ENCODE measurements at places on chromosomes 6 and 20.

DNA sequence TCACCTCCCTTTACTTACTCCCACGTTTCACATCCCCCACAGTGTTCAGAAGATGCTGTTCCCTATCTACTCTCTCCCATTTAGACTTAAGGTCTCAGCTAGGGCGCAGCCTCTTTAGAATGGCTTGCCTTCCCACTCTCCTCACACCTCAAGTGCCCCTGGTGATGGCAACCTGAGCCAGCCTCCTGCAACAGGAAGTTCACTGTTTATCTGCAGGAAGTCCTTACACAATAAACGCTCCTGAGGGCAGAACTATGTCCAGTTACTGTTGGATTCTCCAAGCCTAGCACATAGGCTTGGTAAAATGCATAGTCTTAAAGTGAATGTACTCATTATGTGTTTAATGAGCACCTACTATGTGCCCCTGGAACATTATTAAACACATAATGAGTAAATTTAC, 21.9 kb upstream of the RAB22A start:
- no peak for DNase-seq

DNA sequence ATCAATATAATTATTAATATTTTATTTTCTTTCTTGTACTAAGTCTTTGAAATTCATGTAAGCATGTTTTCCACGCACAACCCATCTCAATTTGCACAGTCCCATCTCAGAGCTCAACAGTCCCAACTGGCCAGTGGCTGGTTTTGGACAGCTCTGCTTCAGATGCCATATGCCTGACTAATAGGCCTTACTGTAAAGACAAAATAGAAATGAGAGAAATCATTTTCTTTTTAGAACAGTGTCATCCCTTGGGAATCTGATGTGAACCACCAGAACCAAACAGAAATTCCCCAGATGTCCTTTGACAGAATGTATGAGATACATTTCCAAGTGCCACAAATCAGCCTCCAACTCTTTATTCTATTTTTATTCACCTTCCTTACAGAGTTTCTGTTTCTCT, 338.9 kb downstream of the ESR1 start:
- DNase-seq, result no peak

GRCh38 chr20:18724788-18725464, 88.7 kb upstream of the SCP2D1 start:
- no peak for DNase-seq

- DNase-seq, result no peak
Observed at GRCh38 chr20:64077094-64077493, 2.2 kb downstream of the RGS19 start.

GRCh38 chr6:137949686-137950390, 82.8 kb downstream of the TNFAIP3 start:
- DNase-seq, result no peak

DNA sequence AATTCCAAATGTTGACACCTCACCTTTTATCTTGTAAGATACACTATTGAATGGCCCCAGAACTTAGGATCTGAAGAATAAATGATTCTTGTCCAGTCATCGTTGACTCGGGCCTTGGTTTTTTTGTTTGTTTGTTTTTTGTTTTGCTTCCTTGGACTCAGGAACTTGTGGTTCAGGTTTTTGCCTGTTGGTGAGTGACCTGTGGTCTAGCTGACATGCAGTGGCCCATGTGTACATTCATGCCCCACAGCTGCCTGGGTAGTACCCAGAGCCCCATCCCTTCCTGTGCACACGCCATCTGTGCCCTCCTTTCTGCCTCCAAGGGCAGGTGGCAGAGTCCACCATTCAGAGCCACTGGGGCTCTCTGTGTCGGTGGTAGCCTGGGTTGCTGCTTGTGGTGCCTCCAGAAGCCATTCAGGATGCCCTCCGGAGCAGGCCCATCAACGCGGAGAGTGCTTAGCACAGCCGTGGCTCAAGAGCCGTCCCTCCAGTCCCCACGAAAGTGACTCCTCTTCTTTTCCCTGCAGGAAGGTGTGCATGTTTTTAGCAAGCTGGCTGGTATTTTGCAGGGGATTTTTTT, 85.9 kb downstream of the SYNJ2 start:
- DNase-seq, result no peak

DNA sequence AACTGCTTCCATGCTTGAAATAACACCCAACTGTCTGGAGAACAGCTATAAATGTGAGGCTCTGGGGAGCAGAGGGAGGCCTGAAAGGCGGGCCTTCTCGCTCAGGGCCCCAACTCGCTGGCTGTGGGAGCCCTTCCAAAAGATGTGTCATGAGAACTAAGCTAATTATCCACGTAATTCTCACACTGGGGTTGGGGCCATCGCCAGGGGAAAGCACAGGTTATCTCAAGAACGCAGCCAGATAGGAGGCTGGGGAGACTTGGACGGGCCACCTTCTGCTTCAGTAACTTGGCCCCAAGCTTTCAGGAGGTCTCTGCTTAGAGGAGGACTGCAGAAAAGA, 1.6 kb downstream of the PXDC1 start:
- DNase-seq, result no peak

DNA sequence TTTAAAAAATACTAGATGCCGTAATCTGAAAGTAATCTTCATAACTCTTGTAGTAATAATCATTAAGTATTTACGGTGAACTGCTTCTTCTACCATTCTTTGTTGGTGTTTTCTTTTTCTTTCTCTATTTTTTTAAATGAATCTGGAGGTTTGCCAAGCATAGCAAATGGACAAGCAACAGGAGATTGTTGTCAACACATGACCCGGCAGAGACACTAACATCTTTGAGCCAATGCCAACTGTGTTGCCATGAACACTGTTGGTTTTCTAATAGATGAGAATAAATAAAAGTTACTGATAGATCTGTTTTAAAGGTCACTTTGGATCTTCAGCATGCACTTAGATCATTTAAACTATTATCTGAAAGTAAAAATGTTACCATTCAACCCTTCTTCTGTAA, 523.6 kb upstream of the EYS start:
- no peak for DNase-seq

DNA sequence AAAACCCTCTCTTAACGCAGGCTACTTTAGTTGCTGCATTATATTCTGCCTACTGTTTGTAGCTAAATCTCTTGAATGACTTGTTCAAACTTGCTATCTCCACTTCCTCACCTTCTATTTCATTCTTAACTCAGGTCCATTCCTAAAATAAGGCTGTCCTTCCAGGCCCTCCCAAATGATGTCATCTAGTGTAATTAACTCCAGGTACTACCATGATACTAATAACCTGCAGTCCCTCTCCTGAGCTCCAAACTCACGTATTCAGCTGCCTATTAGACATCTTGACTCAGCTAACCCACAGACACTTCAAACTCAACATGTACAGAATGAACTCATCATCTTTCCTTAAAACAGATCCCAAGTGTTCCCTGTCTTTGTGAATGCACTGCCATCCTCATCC, 10.5 kb upstream of the TOP1 start:
- no peak for DNase-seq

- DNase-seq, result no peak
Observed at GRCh38 chr6:158313989-158314388, 1.7 kb downstream of the TULP4 start.

- no peak for DNase-seq
Observed at GRCh38 chr6:105797983-105798453, 288.1 kb upstream of the PRDM1 start.

DNA sequence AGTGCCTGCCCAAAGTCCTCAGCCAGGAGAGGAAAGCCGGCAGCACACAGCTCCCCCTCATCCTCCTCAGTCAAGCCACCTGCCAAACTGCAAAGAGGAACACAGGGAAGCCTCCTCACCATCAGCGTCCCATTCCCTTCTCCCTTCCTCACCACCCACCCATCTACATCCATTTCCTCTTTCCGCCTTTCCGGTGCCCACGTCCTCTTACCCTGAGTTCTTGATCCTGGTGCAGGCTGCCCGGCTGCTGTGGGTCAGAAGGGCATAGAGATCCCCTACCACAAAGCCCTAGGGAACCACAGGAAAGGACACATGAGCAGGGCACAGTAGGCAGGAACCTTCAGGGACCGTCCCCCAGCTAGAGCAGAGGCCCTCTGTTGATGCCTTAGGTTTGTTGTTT, 6.0 kb downstream of the GNMT start:
- no peak for DNase-seq

DNA sequence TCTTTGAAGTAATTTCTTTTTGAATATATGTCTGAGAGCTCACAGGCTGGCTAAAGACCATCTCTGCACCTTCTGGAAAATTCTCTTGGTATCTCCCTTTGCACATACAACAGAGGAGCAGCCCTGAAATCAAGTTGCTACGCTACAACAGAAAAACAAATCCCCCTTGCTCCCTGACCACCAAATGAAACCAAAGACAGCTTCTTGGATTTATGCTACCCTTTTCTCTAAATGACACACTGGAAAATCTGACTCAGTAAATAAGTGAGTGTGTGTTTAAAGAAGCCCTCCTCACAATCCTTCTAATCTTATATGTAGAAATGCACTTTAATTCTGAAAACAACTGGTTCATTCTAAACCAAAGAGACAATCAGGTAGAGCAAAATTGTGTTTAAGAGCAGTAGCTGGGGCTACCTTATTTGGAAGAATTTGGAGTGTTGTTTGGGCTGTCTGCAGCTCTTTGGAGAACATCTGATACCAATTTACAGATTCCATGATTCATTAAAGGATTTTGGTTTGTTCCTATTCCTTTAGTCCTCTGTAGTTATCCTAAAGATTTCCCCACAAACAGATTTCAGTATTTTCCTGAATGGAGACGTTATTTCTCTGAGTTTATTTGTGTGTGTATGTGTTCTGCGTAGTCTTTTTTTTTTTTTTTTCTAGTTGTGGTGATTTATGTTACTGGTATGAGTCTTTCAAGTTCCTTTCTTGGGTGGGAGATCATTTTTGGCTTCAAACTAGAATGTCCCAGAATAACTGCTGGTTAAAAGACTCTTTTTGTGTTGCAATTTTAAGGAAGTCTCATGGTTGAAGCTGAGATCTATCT, 36.4 kb upstream of the UTRN start:
- DNase-seq, result no peak

GRCh38 chr6:341914-342831, 49.4 kb upstream of the IRF4 start:
- DNase-seq, result no peak

All from putamen (tissue), 1 donor.